Activated CD4-positive, alpha-beta T cell treated with anti-CD3 and anti-CD28 coated beads, Interleukin-2, amount 50 U/mL, for 1 hour (primary cell): ENCODE measurements at places on chromosomes 7 and 10.

GRCh38 chr10:89160339-89160738 is 46.8 kb downstream of the CH25H start:
- DNase-seq = no peak

GRCh38 chr7:27873981-27874957 is 134.3 kb downstream of the TAX1BP1 start:
- DNase-seq = no peak

GRCh38 chr10:48554246-48554645 is 50.6 kb downstream of the ARHGAP22 start:
- DNase-seq = no peak

DNA sequence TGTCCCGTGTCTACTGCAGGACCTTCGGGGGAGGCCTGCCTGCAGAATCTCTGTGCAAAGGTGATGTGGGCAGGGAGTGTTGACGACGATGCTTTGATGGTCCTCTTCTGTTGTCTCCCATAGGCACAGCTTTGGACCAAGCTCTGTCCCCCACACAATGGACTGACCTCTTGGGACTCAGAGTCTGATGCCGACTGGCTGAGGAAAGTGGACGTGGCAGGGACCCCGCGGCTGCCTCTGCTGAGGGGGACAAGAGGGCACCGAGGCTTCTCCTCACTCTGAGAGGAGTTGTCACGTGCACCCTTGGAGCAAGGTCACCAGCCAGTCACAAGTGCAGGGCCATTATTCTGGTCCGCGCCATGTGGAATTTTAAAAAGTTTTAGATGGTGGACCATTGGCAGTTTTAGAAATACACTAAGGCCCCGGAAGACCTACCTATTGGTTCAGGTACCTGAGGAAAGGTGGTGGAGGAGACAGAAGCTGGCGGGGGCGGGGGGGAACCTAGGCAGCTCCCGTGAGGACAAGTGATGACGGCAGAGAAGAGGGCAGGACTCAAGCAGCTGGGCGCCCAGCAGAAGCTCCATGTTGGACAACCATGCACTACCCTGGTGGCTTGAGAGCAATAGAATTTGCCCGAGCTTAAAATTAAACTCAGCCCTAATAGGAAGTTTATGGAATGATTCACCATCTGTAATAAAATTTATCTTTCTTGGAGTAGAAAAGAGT is 331.4 kb downstream of the PTPRN2 start:
- DNase-seq = no peak

DNA sequence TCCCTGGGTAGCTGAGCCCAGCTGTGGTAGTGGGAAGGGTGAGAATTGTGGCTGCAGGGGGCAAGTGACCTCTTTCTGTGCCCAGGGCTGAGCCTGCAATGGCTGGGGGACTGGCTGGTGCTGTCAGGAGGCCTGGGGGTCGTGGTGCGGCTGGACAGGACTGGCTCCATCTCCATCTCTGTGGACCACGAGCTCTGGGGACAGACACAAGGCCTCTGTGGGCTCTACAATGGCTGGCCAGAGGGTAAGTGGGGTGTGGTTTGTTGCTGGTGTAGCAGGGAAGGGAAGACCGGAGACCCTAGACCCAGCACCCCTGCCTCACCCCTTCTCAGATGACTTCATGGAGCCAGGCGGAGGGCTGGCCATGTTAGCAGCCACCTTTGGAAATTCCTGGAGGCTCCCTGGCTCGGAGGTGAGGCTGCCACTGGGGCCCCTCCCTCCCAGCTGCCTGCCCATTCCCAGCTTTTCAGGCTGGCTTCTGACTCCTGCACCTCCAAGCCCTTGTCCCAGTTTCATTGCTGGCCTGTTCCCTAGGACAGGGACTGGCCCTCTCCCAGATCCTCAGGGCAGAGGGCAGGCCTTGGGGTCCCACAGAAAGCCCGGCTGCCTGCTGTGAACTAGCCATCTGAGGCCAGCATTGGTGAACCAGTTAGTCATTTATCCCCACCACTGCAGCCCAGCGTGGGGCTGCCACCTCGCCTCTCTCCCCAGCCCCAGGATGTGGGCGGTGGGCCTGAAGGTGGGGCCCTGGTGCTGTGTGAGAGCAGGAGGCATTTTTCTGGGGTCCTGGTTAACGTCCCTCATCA is 5.5 kb upstream of the ZNF467 start:
- no peak for DNase-seq

DNA sequence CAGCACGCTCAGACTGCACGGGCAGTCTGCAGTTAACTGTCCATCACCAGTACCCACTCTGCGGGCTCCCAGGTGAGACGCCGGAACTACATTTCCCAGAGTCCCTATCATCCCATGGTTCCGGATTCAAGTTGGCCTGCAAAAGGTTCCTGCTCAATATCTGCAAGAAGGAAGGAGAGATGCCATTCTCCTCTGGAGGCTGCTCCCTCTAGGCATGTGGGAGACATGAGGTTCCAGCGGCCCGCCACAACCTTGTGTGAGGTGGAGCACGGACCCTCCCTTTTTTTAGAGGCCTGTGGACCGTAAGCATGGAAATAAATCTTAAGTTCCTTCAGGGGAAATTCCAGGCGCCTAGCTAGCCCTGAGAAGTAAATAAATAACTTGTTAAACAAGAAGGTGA is 29.7 kb downstream of the NUP42 start:
- DNase-seq = no peak

GRCh38 chr7:134946260-134946659 is 40.0 kb upstream of the AGBL3 start:
- DNase-seq = no peak

- DNase-seq = no peak
Measured at GRCh38 chr10:118436742-118437141, 94.6 kb upstream of the FAM204A start.

GRCh38 chr7:2710901-2711551 is 23.0 kb downstream of the AMZ1 start:
- DNase-seq = no peak

GRCh38 chr7:139127648-139128047 is 18.1 kb upstream of the ZC3HAV1 start:
- DNase-seq = no peak

DNA sequence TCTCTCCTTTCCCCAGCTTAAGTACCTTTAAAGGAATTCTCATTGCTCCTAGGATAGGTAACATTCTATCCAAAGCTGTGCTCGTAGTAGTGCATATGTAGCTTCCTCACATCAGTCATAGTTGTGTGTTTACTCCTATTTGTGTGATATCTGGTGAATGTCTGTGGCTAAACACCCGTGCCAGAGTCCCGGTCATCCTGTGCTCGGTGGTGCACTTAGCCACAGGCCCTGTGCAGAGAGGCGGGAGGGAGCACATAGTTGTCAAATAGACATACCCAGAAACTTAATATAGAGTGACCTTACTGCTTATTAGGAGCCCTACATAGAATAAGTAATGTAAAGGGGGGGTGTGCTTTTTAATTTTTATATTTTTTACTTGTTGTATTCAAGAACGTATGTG is 76.6 kb downstream of the RBM33 start:
- no peak for DNase-seq

GRCh38 chr7:25014756-25015155 is 34.8 kb upstream of the OSBPL3 start:
- no peak for DNase-seq

GRCh38 chr7:130989101-130989795 is 255.2 kb upstream of the KLF14 start:
- no peak for DNase-seq

DNA sequence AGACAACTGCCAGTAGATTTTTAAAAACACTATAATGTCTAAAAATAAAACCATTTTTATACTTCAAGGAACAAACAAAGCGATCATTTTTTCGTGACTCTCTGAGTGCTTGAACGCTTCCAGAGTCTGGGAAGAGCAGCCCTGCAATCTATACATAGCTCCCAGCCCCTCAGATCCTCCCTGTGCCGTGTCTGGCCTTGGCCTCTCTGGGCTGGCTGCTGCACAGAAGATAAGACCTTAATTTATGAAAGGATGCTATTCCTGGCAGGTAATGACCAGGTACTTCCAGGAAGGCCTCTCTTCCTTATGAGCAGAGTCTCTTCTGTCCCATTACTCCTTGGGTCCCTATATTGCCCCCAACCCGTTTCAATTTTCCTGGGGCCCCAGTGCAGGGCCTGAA is 200.9 kb upstream of the AOAH start:
- no peak for DNase-seq

GRCh38 chr7:90391488-90391887 is 11.8 kb upstream of the CLDN12 start:
- no peak for DNase-seq

DNA sequence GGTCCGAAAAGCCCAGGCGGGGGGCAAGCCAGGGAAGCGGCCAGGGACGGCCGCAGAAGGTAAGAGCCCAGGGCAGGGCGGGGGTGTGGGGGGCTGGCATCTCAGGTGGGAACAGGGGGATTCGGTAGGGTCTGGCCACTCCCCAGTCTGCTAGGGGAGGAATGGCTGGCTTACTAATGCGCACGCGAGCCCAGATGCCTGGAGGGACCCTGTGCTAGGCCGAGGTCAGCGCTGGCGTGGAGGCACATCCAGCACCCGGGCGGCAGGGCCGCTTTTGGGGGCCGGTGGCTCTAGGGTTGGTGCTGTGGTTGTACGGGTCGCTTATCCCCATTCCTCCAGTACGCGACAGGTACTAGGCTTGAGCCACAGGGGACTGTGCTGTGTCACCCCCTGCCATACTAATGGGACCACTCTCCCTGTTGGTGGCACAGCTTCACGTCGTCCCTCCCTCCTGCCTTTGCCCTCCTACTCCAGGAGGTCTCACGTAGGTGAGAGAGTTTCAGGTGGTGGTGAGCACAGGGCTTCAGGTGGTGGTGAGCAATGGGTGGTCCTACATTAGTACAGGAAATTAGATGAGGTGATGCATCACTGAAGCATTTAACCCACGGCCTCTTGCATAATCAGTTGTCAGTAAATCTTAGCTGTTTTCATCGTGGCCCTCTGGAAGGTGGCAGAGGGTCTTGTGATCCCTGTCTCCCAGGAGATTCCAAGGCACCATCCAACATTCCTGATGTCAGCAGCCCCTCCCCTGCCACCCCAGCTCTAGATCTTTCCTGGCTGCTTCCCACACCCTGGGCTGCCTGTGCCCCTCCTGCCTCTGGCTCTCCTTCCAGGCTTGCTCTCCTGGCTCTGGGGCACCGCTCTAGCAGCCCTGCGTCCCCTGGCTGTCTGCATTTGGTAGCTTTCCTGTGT is 971 bp downstream of the AEBP1 start:
- no peak for DNase-seq
